ENCODE measurements at places on chromosomes 1 and 21.

GRCh38 chr1:101444873-101445618, 208.2 kb downstream of the S1PR1 start:
- H3K27me3 ChIP-seq: no peaks in the 10 kb centered on the region
- no peak overlapping the region for H3K4me3 ChIP-seq
- no peaks in the 10 kb centered on the region for H3K36me3 ChIP-seq
- no peak for DNase-seq

DNA sequence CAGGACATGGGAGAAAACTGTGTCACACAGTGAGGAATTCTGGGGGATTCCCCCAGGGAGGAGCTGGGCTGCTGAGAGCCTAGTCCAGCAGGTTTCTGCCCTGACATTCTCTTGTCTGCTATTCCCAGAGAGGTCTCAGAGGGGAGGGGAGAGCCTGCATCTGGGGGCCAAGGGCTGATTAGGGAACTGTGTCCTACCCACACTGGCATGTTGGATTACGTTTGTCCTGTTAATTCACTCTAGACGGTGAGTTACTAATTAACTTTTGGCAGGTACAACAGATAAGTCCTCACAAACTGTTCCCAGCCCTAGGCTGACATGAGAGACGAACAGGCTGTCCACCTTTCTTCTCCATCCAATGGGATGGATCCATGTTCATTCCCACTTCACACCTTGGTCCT, 2.6 kb upstream of the SH3BGRL3 start:
- no peak overlapping the region for H3K4me3 ChIP-seq
- H3K27ac ChIP-seq: peak overlapping the region; percentile 86
- H3K4me1 ChIP-seq: peaks cover 53% of the 10 kb centered on the region
- no peaks in the 10 kb centered on the region for H3K27me3 ChIP-seq
- no peaks in the 10 kb centered on the region for H3K36me3 ChIP-seq

DNA sequence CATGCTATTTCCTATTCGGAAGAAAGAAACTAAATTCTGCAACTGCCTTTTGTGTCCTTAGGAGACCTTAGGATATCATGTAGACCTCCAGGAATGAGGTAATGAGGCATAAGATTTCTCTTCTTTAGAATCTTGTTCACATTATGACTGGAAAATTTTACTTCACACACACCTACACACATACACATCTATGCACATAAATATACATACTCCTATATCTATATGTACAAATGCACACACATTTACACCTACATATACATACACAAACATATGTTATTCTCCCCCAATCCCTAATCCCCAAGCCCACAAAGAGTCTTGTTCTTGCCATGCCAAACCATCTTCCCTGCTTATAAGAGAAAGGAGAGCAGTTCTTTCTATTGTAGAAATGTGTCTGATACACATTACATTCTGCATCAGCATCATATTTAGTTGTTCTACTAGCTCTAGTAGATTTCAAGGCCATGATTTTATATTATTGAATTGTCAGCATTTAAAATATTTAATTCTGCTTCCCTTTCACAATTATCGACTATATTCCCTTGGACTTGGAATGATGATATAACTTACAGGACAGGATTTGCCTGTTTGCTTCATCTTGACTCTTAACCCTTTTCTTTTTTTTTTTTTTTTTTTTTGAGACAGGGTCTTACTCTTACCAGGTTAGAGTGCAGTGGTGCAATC, 35.4 kb upstream of the PDC start:
- H3K27ac ChIP-seq: no peak overlapping the region
- H3K27me3 ChIP-seq: no peaks in the 10 kb centered on the region
- H3K4me1 ChIP-seq: no peaks in the 10 kb centered on the region
- no peak overlapping the region for H3K4me3 ChIP-seq
- DNase-seq: no peak

- H3K4me3 ChIP-seq: no peak overlapping the region
- no peaks in the 10 kb centered on the region for H3K27me3 ChIP-seq
- H3K36me3 ChIP-seq: peaks cover 7% of the 10 kb centered on the region
- no peaks in the 10 kb centered on the region for H3K4me1 ChIP-seq
- H3K27ac ChIP-seq: no peak overlapping the region
Measured at GRCh38 chr1:234400773-234401172, 27.5 kb downstream of the COA6 start.

DNA sequence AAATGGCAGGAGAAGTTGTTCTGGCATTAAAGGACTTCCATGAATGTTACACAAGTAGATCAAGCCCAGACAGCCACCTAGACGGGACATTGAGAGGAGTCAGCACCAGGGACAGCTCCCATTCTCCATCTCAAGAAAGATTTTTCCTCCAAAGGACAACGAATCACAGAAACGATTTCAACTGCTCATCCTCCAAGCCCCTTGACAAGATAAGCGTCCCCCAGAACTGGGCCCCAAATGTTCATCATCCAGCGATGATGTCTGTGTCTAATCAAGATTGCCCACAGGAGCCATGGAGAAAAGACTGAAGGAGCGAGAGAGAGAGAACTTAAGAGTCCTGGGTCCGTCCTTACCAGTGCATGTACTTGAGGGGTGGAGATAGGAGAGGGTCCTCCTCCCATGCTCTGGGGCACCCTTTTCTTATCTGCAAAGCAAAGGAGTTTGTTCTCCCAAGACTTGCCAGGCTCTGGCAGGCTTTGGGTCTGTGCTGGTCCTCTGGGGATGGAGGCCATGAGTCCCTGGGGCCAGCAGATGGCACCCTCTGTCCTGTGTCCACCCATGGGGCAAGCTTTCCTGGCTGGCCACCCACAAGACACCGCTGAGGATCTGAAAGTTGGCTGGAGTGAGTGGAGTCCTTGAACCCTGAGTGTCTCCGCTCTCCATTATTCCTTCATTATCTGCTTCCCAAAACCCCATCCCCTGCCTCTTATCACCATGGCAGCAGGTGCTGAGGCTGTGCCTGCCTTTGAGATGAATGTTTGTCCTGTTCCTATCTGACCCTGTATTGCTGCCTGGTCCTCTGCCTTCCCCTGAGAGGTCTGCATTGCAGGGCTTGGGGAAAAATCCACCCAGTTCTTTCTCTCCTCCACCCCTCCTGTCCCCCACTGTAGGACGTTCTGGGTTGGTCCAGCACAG, 164.6 kb downstream of the ACTL8 start:
- no peaks in the 10 kb centered on the region for H3K36me3 ChIP-seq
- H3K4me1 ChIP-seq: no peaks in the 10 kb centered on the region
- H3K27me3 ChIP-seq: no peaks in the 10 kb centered on the region
- no peak for DNase-seq
- no peak overlapping the region for H3K27ac ChIP-seq
- H3K4me3 ChIP-seq: no peak overlapping the region

GRCh38 chr1:37372302-37372701, 102.1 kb upstream of the ZC3H12A start:
- no peaks in the 10 kb centered on the region for H3K4me1 ChIP-seq
- H3K27me3 ChIP-seq: peaks cover 3% of the 10 kb centered on the region
- H3K27ac ChIP-seq: no peak overlapping the region

DNA sequence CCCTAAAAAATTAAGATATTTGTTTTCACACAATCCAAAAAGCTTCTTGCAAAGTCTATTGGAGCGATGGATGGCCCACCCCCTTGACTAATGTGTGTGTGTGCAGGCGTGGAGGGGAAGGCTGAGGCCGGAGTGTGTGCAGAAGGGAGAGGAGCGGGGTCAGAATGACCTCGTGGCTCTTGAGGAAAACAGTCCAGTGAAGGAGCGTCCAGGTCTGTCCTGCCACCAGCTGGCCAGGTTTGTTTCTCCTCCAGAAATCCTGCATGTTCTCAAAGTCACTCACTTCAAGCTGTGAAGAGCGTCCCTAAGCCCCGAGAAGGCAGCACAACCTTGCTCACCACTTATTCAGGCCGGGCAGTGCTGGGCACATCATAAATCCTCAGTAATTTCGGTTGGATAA, 69.5 kb upstream of the SSX2IP start:
- no peak overlapping the region for H3K4me3 ChIP-seq
- H3K27me3 ChIP-seq: peaks cover 2% of the 10 kb centered on the region
- H3K27ac ChIP-seq: no peak overlapping the region
- H3K36me3 ChIP-seq: no peaks in the 10 kb centered on the region
- DNase-seq: no peak
- H3K4me1 ChIP-seq: no peaks in the 10 kb centered on the region

GRCh38 chr1:173590557-173590956, 12.3 kb downstream of the SLC9C2 start:
- no peaks in the 10 kb centered on the region for H3K27me3 ChIP-seq
- no peak overlapping the region for H3K4me3 ChIP-seq
- no peaks in the 10 kb centered on the region for H3K36me3 ChIP-seq
- H3K27ac ChIP-seq: no peak overlapping the region

GRCh38 chr1:198493329-198493728, 47.2 kb downstream of the ATP6V1G3 start:
- no peaks in the 10 kb centered on the region for H3K4me1 ChIP-seq
- no peak overlapping the region for H3K27ac ChIP-seq
- no peaks in the 10 kb centered on the region for H3K27me3 ChIP-seq
- no peaks in the 10 kb centered on the region for H3K36me3 ChIP-seq
- H3K4me3 ChIP-seq: no peak overlapping the region

DNA sequence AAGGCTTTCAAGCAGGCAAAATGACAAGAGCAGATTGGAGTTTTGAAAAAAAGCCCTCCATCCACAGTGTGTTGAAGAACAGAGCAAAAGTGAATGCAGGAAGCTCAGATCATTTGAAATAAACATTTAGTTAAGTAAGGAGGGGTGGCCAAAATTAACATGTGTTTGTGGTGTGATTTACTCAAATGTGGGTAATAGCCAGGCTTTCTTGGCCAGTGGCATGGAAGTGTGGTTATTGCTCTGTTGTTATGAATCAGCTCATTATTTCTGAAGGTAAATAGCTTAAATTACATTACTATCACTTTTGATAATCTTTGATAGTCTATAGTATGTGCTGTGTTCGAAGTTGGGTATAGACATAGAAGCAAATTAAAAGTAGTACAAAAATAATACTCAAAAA, 485.9 kb downstream of the LMO4 start:
- no peaks in the 10 kb centered on the region for H3K27me3 ChIP-seq
- DNase-seq: no peak
- no peaks in the 10 kb centered on the region for H3K36me3 ChIP-seq

DNA sequence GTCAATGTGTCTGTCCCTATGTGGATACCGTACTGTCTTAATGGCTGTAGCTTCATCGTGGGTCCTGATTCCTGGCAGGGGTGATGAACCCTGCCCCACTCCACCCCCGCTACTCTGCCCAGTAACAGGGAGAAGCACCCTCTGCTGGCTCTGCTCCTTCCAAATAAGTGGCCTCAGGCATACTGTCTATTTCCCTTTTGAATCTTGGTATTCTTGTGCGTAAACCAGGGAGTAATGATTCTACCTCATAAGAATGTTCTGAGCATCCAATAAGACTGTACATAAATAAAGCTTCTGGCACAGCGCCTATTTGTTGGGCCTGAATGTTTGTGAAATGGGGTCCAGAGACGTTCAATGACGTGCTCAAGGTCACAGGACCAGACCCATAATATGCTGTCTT, 35.2 kb upstream of the CTPS1 start:
- H3K4me1 ChIP-seq: no peaks in the 10 kb centered on the region
- H3K27me3 ChIP-seq: no peaks in the 10 kb centered on the region
- H3K4me3 ChIP-seq: no peak overlapping the region
- DNase-seq: peak; percentile 73

- DNase-seq: no peak
- H3K4me3 ChIP-seq: no peak overlapping the region
- no peak overlapping the region for H3K27ac ChIP-seq
- H3K4me1 ChIP-seq: no peaks in the 10 kb centered on the region
- H3K36me3 ChIP-seq: no peaks in the 10 kb centered on the region
Measured at GRCh38 chr1:21003281-21004045, 173.2 kb downstream of the EIF4G3 start.

DNA sequence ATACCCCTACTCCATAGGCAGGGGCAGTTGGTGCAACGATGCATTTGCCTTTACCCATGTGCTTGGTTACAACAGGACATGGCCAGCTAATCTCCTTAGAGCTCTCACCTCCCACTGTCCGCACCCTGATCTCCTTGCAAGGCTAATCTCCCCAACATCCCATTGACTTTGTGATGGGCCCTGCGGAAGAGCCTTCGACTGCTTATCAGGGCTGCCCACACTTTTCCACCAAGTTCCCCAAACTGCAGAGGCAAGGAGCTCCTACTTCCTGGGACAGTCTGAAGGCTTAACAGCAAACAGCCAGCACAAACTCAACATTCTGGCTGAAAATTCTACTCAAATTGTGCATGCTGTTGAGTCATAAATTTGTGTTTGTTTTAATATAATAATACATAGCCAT, 36.0 kb downstream of the C1orf94 start:
- H3K4me1 ChIP-seq: no peaks in the 10 kb centered on the region
- no peak overlapping the region for H3K27ac ChIP-seq
- H3K36me3 ChIP-seq: no peaks in the 10 kb centered on the region
- H3K27me3 ChIP-seq: no peaks in the 10 kb centered on the region
- H3K4me3 ChIP-seq: no peak overlapping the region

DNA sequence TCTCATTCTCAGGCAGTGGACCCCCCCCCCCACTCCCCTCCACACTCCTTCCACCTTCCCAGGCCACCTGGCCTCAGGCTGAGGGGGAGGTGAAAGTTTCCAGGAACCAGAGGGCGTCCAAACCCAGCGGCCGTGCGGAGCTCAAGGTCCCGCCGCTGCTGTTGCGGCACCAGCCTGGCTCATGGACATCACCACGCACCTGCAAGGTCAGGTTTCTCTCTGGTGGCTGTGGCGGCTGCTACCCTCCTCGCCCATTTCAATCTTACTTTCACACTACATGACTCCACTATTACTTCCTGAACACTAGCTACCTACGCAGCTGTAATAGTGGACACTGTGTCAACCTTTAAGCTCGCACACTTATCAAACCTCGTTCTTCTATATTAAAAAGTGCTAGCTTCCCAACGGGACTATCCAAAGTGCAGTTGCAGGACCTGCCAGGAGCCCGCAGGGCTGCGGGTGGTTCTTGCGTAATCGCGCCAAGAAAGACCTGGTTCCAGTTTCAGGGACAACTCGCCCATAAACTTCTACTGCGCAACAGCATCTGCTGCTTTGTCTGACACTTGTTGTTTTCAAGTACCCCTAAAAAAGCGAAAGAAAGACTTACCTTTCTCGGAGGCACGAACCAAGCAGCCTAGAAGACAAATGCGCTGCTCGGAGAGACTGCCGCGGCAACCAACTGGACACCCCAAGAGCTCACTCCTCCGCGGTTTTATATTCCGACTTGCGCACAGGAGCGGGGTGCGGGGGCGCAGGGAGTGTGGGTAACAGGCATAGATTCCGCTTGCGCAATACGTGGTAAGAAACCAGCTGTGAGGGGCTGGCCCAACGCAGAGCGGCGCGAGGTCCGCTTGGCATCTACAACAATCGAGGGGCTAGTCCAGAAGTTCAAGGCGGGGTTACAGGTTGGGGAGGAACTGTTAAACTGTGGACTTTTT, at the start of gene DIRAS3:
Gene DIRAS3 (minus strand): TSS at position 687 of the 938 bp plus-strand sequence. CDS start 3,330 bp downstream, outside the sequence.
- H3K4me3 ChIP-seq: peak within 1 kb of the TSS; percentile 51
- no peak within 1 kb of the TSS for H3K27ac ChIP-seq
- no peak for DNase-seq
- no peaks in the 10 kb centered on the region for H3K36me3 ChIP-seq
- no peaks in the 10 kb centered on the region for H3K4me1 ChIP-seq

GRCh38 chr1:71717186-71717585, 565.2 kb downstream of the NEGR1 start:
- no peaks in the 10 kb centered on the region for H3K36me3 ChIP-seq
- H3K27ac ChIP-seq: no peak overlapping the region
- DNase-seq: no peak
- no peaks in the 10 kb centered on the region for H3K4me1 ChIP-seq
- no peaks in the 10 kb centered on the region for H3K27me3 ChIP-seq
